ENCODE measurements at places on chromosomes 4 and X. TPM values are rescaled to one million over a fixed set of nuclear protein-coding genes. Genes with fewer than 3 reads are reported as not detected.
A peak's percentile ranks its signal among the peaks of the same experiment; 100 is the strongest.

PABPC1L2A gene
- not detected for total RNA-seq

GRCh38 chr4:131061734-131062133, 1965.8 kb downstream of the C4orf33 start:
- DNase-seq = no peak

GRCh38 chr4:94116842-94117241, 90.8 kb upstream of the SMARCAD1 start:
- DNase-seq = no peak

TRMT44 gene
- total RNA-seq = 8.4 TPM

GPR143 gene
- total RNA-seq = not detected

GPR50 gene
- not detected for total RNA-seq

GRCh38 chr4:48557478-48557877, 67.4 kb downstream of the ZAR1 start:
- no peak for DNase-seq

DNA sequence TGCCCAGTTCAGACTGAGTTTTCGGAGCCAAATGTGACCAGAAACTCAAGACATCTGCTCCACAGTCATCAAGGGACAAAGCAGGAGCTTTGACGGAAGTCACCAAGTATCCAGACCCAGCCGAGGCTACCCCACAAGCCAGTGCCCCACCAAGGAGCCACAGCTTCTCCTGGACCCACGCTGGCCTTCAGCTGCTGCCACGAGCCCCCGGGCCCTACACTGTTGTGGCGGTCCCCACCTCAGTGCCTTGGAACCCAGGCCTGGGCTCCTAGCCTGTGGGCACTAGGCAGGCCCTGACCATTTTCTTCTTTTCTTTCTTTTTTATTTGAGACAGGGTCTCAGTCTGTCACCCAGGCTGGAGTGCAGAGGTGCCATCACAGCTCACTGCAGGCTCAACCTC, 82.1 kb upstream of the NKX1-1 start:
- peak; percentile 6 for DNase-seq

All from Right ventricle myocardium superior (tissue), 1 donor.